ENCODE measurements at places on chromosomes 2 and 18.
A peak's percentile ranks its signal among the peaks of the same experiment; 100 is the strongest.

DNA sequence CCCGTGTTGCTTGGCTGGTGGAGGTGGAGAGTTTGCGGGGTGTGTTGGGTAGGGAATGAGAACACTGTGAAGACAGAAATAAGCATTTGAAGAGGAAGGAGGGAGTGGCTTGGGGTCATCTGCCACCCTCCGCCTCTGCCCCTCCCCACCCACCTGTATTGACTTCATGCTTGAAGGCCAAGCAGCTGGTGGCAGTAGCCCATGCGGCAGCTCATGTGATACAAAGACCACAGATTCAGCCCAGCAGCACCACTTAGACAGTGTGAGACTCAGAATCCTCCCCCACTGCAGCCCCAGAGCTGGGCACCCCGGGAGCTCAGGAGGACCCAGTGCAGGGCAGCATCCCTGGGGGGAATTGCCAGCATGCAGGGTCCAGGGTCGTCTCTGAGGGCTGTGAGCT lies 15.4 kb downstream of the NPPC start:
- DNase-seq = no peak

DNA sequence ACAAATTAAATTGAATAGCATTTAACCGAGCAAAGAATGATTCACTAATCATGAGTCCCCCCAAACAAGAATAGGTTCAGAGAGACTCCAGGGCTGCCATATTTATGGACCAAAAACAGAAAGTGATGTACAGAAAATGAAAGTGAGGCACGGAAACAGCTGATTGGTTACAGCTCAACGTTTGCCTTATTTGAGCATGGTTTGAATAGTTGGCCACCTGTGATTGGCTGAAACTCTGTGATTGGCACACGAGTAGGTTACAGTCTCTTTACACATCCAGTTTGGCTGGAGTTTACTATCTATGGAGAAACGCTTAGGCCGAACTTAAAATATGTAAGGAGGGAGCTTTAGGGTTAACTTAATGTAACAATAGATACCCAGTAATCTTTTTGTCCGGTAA lies 27.0 kb upstream of the DPYSL5 start:
- DNase-seq = no peak

- DNase-seq = no peak
Measured at GRCh38 chr2:120735746-120736170, at the start of gene GLI2. GLI2 (plus strand) TSS chr2:120735868; CDS start chr2:120797321, 61,453 bp downstream.

DNA sequence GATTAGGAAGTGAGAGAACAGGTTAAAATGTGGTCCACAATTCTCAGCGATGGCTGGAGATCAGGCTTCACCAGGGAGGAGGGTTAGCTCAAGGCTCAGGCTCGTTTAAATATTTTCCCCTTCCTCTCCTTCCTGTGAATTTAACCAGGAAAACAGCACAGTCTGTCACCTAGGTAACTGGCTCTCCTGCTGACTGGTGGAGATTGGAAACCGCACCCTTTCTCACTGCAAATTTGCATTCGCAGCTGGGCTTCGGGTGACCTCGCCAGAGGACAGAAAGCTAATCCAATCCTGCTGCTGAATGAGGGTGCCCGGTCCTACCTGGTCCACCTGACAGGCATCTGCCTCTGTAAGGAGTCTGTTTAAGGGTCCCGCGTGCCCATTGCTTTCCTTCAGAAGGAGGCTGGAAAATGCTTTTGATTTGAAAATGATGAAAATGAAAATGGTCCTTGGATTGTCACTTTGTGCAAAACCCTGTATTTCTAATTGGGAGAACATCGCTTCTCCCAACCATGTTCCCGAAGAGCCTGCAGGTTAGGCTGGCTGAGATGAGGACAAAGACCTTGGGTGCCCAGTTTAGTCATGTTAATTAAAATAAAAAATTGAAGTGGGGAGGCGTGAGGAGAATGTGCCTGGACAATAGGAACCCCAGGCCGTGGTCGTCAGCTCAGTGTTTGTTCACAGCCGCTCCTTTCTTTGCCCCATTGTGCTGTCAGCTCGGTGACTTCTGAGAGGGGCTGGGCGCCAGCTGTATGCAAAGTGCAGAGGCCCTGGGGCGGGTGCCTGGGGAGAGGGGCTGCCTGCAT lies 43.4 kb upstream of the MTCL1 start:
- no peak for DNase-seq

- no peak for DNase-seq
Measured at GRCh38 chr2:46653539-46653938, 174.2 kb downstream of the TMEM247 start.

DNA sequence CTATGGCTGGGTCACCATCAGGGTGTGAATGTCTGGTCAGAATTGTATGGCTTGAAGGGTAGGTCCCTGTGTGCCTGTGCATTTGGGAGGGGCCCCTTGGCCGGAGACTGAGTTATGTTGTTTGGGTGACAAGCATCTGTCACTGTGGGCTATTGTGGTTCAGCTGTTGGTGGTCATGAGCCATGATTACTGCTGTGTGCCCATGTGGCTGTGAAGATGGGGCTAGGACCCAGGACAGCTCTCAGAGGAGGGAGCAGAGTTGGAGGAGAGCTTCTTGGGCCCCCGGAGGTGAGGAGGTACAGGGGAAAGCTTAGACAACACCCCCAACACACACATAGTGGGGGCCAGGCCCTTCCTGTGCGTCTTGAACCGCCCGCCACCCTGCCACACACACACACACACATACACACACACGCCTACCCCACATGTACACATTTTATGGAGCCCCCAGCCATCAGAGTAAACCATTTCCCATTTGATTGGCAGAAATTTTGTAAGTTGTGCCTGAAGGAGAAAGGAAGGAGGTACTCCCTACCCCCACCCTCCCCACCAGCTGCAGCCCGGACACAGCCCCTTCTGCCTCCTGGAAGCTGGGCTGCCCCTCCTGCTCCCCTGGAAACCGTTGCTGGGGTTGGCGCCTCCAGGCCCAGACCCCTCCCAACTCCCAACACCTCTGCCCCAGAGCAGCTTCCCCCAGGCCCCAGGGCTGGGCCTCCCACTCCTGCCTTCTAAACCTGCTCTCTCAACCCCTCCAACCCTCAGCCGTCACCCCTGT lies 2.0 kb downstream of the GAREM2 start:
- no peak for DNase-seq

DNA sequence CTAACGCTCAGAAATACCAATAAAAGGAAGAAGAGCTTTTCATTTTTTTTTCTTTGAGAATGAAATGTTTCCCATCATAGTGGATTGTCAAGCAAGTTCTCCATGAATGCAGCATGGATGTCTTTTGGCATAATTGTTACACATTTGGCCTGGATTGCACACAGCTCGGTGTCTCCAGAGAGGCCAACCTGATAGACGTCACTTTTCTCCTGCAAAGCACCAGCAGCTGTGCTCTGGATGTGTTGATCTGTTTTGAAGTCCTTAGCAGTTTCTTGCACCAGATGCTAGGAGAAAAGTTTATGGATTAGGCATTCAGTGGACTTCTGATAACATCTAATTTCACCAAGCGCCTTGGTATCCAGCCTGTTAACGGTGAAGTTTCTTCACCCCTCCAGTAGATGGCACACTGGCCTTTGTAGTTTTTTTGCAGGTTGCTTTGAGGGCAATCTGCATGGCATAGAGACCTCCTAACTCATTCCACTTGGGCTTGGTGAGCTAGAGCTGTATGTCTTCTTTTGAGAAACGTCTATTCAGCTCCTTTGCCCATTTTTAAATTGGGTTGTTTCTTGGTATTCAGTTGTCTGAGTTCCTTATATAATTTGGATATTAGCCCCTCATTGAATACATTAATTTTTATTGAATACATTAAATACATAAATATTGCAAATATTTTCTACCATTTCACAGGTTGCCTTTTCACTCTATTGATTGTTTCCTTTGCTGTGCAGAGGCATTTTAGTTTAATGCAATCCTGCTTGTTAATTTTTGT lies 59.7 kb downstream of the PTH2R start:
- DNase-seq = no peak

DNA sequence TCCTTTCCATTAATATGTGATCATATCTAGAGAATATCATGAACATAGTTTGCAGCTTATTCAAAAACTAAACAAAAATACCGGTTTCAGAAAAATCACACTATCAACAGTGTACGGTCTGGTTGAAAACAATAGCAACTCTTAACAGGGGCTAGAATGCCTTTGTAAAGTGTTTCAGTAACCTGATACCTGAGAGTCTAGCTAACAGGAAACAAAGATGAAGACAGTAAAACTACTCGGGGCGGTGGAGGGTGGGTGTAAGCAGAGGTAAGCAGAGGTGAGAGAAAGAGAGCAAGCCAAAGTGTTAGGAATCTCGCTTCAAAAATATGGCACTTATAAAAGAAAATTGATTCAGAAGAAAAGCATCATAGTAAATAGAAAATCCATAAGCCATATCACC lies 109.0 kb upstream of the RGPD4 start:
- DNase-seq = no peak

- DNase-seq = no peak
Measured at GRCh38 chr2:59884166-59884565, 669.3 kb downstream of the BCL11A start.

- no peak for DNase-seq
Measured at GRCh38 chr2:167404627-167405284, 516.5 kb downstream of the XIRP2 start.

DNA sequence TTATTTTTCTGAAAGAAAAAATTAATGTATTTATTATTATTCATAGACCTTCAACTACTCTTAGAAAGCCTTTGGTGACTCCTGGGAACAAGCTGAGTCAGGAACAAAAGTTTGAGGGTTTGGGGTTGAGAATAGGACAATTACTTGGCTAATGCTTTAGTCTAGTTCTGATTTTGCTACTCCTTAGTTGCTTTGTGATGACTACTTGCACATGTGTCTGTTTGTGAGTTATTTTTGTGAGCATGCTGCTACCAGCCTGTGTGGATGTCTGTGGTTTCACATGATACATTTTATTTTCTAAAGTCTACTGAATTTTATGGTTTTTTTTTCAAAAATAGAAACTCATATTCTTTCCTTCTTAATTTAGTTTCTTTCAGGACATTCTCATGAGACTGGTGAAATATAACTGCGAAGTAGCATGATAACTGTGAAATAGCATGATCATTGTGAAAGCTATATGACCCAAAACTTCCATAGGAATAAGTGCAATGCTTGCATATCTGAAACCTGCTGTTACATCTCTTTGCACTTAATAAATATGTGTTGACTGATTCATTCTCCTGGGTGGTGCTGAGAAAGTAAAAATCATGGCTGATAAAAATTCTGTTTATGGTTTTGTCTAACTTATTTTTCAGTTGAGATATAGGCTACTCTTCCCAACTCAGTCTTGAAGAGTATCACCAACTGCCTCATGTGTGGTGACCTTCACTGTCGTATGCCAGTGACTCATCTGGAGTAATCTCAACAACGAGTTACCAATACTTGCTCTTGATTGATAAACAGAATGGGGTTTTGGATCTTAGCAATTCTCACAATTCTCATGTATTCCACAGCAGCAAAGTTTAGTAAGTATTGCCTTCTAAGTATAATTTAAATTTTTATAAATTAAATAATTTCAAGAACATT lies 17.9 kb upstream of the IL18R1 start:
- DNase-seq = no peak

GRCh38 chr2:85920810-85921545 lies 32.2 kb upstream of the ST3GAL5 start:
- DNase-seq = no peak

- DNase-seq = no peak
Measured at GRCh38 chr2:21890041-21890440, 766.3 kb downstream of the TDRD15 start.

GRCh38 chr18:79588636-79589481 lies 90.7 kb upstream of the CTDP1 start:
- DNase-seq = no peak

GRCh38 chr18:7221424-7222155 lies 9.3 kb upstream of the LRRC30 start:
- DNase-seq = peak; percentile 26

GRCh38 chr2:11998626-11999378 lies 252.4 kb downstream of the LPIN1 start:
- DNase-seq = no peak

DNA sequence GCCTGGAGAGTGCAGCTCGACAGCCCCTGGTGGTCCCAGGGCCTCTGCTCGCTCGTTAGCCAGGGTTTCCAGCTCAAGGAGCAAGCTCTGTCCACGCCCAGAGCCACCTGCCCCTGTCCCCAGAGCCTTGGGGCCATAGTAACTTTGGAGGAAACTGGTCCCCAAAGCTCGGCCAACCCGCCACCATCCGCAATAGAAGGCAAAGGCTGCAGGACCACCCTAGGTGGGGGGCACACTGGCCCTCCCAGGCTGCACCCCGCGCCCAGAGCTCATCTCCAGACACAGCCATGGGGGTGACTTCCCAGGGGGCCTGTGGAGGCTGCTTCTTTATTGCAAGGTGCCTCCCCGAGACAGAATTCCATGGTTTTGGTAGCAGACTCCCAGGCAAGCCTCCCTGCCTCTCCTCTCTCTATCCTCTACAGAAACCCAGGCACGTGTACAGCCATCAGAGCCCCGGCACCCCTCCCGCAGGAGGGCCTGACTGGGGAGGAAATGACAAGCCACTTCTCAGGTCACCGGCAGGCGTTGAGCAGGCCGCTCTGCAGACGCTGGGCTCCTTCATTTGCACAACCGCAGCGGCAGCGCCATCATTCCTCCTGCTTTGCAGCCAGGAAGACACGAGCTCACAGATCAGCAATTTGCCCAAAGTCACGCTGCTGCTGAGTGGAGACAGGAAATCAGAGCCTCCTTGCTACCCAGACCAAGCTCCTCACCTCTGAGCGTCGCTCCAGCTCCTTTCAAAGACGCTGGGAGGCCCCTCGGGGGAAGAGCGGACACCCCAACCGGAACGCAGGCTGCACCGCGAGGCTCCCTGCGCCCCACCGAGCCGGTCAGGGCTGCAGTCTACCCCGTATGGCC lies 80.2 kb downstream of the NDUFA10 start:
- peak; percentile 91 for DNase-seq

DNA sequence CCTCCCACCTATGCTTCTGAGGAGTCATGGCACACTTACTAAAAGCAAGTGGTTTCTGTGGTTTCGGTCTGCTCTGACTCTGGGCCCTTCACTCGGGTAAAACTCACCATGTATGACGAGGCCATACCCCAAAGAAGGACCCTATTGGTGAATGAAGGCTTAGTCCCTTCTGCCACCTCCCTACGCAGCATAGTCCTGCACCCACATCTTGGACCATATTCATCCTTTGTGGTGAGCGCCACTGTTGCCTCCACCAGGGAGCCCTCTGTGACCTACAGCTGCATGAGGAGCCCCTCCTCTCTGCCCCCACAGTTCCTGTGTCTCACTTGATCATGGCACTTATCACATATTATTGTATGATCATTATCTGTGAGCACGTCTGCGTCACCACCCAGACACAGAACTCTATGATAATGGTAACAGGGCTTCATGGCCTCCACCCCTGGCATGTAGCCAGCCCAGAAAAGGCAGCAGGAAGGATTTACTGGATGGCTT lies 113.3 kb downstream of the TFCP2L1 start:
- no peak for DNase-seq

- no peak for DNase-seq
Measured at GRCh38 chr2:50402654-50402960, 629.3 kb downstream of the NRXN1 start.

GRCh38 chr18:65329010-65329409 lies 421.8 kb upstream of the CDH7 start:
- DNase-seq = no peak

GRCh38 chr2:136407117-136407951 lies 289.4 kb upstream of the CXCR4 start:
- no peak for DNase-seq

All from hematopoietic multipotent progenitor cell (in vitro differentiated cells).